ENCODE measurements at places on chromosomes 12 and 14. TPM values are rescaled to one million over a fixed set of nuclear protein-coding genes. Genes with fewer than 3 reads are reported as not detected.

GRCh38 chr14:47710581-47710980, 35.2 kb upstream of the MDGA2 start:
- DNase-seq = no peak

DNA sequence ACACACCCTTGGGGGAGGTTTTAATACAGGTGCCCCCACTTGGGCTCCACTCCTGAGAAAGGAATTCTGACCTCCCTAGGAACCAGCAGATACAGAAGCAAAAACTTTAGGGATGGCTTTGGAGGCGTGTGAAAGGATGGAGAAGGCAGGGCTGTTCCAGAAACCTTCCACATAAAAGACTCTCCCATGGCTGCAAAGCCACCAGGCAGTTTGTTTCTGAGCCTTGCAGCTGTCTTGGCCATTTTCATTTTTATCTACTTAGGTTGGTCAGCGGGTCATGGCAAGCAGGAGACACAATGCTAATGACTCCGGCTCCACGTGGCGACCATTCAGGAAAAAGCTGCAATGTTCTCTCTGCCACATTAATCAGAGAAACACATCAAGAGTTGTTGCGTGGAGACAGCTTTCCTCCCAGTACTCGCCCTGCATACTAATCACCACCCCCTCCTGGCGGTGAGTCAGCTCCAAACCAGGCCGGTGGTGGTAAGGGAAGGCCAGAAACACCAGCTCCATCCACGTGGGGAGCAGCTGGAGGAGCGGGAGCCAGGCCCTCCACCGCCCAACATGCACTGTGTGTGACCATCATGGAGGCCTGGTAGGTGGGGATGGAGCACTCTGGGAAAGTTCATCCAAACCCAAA, 30.9 kb upstream of the IRF2BPL start:
- DNase-seq = peak; percentile 91

DNA sequence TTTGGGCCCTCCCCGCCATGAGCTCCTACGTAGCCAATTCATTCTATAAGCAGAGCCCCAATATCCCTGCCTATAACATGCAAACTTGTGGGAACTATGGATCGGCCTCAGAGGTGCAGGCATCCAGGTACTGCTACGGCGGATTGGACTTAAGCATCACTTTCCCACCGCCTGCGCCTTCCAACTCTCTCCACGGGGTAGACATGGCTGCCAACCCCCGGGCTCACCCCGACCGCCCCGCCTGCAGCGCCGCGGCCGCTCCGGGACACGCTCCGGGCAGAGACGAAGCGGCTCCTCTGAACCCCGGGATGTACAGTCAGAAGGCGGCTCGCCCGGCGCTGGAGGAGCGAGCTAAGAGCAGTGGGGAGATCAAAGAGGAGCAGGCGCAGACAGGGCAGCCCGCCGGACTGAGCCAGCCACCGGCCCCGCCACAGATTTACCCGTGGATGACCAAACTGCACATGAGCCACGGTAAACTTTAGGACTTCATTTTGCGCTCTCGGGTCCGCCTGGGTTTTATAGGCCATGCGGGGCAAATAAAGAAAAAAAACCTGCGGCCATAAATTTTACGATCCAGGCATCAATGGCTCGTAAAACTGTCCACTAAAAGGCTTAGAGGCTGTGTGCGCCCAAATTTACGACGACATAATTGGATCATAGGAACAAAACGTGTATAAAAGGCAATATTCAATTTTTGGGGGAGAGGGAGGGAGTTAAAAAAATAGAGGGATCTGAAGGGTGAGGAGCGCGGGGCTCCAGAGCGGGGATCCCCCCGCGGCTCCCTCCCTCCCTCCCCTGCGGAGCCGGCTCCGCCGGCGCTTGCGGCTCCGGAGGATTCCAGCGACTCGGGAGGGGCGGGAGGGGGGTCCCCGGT, 493 bp downstream of the HOXC5 start:
- DNase-seq = no peak

DNA sequence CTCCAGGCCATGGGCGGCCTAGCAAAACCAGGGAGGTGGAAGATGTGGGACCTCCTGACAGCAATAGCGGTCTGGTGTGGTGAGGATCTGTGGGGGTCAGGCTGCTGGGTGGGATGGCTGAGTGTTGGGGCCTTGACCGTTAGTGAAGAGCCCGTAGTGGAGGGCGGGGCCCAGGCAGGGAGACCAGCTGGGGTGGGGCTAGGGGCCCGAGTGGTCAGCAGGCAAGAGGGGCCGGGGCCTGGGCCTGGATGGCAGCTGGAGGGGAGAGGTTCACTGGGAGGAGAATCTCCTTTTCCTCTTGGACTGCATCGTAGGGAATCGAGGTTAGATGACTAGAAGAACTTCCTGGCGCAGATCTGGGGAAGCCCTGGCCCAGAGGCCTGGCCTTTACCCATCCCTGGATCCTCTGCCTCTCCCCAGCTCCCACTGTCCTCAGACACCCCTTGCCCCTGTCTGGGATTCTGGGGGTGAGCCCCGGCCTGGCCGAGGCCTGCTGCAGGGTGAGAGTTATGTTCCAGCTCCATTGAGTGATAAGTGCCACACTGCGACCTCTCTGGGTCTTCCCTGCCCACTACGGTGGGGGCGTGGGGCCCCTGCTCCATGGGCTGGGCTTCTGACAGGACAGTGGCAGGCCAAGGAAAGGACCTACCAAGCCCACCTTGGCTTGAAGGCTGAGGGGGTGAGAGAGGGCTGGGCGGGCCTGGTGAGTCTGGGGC, 47.1 kb downstream of the KRT80 start:
- no peak for DNase-seq

DNA sequence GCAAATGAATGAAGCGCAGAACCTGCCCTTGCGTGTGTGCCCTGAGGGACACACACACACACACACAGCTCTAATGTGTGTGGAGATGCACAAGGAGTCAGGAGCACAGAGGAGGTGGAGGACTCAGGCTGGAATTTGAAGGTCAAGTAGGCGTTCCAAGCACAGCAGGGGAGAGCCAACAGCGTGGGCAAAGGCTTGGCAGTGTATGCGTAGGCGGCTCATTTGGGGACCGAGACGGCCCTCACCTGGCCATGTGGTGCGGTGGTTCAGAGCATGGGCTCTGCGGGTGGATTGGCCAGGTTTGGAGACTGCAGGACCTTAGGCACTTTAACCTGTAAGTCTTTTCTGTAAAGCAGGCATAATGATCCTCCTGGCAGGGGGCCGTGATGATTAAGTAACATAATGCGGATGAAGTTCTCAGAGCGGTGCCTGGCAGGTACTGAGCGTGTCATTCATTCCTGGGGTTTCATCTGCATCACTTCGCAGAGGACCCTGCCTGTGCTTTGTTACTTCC, 69.5 kb upstream of the SLC24A4 start:
- DNase-seq = no peak

DNA sequence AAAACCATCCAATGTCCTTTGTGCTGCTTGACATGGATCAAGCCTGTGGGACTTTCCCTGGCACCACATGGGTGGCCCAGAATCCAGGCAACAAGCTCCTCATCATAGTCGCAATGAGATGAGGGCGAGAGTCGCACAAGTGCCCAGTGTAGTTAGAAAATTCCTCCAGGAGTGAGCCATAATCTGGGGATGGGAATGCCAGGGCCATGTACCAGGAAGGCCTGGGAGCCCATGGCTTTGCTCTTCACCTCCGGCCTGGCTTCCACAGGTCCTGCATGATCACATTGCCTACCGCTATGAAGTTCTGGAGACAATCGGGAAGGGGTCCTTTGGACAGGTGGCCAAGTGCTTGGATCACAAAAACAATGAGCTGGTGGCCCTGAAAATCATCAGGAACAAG, 33.9 kb downstream of the DYRK4 start:
- DNase-seq = no peak

- peak; percentile 95 for DNase-seq
Observed at GRCh38 chr12:7092229-7092985, at the start of gene C1R. Gene C1R, minus strand, starts transcription at chr12:7092445. Its CDS starts 57 bp downstream, at chr12:7092388.

- peak; percentile 94 for DNase-seq
Observed at GRCh38 chr14:102795060-102795925, 18.0 kb downstream of the TRAF3 start.

- DNase-seq = no peak
Observed at GRCh38 chr14:83347874-83348273, 1814.2 kb upstream of the SEL1L start.

- DNase-seq = no peak
Observed at GRCh38 chr14:77868552-77869285, 68.8 kb downstream of the ADCK1 start.

- peak; percentile 73 for DNase-seq
Observed at GRCh38 chr14:94581127-94581999, at the start of gene SERPINA5. Gene SERPINA5, plus strand, starts transcription at chr14:94581426. Its CDS starts 5,937 bp downstream, at chr14:94587363.

GRCh38 chr12:121779422-121779895, 14.0 kb downstream of the RHOF start:
- DNase-seq = no peak

DNA sequence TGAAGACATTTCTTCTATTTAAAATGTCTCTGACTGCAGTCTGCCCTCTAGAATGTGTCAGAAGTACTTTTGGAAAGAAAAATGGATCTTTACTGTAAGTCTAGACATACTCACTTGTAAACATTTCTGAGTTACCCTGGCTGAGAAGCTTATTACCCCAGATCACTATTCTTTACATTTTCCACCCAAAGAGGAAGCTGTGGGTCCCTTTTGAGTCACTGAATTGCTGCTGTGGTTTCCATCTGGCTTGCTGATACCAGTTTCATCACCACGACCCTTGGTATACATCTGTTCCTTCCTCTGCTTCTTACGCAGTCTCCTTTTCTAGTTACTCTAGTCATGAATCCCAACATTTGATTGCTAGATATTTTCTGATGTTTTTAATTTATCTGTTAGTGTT, 20.2 kb upstream of the CLEC4D start:
- no peak for DNase-seq

DNA sequence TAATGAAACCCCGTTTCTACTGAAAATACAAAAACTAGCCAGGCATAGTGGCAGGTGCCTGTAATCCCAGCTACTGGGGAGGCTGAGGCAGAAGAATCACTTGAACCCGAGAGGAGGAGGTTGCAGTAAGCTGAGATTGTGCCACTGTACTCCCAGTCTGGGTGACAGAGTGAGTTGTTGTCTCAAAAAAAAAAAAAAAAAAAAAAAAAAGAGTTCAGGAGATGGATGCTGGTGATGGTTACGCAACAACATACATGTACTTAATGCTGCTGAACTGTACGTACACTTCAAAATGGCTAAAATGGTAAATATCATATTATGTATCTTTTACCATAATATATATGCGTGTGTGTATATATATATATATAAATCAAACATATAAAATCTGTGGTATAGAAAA, 29.0 kb downstream of the ACTN1 start:
- DNase-seq = peak; percentile 59

- peak; percentile 94 for DNase-seq
Observed at GRCh38 chr14:50920482-50921230, 23.6 kb downstream of the PYGL start.

DNA sequence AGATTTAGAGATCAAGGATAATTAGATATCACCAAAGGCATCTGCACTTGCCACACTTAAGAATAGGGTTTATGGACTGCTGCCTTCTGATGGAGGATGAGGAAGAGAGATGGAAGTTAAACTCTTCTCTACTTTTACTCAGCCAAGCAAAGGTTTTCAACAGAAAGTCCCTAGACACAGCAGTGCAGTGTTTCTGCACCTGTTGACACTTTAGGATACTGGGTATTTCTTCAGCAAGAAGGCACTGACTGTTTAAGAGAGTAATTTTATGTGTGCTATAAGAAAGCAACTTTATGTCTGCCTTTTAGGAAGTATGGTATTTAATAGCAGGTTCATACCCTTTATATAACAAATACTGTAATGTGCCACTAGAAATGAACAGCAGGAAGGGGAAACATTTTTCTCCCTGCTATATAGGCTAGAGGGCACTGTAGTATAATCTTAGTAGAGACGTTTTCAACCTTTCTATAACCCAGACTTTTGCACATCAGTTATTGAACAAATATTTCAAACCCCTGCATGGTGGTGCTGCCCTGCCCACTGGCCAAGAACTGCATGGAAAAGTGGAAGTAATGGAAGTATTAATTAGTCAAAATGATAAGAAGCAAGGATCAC, 225.0 kb upstream of the GRIP1 start:
- DNase-seq = no peak

- peak; percentile 65 for DNase-seq
Observed at GRCh38 chr12:24778486-24779304, 170.2 kb downstream of the BCAT1 start.

DNA sequence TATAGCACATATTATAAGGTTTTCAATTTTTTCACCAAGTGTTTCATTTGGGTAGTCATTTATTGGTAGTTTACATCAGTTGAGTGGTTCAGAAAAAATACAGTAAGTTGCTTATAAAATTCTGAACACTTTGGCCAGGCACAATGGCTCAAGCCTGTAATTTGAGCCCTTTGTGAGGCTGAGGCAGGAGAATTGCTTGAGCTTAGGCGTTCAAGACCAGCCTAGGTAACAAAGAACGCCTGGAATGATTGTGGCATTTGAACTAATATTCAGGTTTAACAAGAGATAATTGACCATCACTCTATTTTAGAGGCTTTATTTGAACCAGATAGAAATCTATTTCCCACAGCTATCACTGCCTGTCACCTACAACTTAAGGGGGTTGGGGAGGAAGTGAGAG, 22.7 kb downstream of the HIF1A start:
- DNase-seq = no peak

GRCh38 chr12:110286623-110287022, 5.6 kb downstream of the ATP2A2 start:
- no peak for DNase-seq

GRCh38 chr12:48028541-48029431, 24.5 kb upstream of the COL2A1 start:
- DNase-seq = no peak

GRCh38 chr14:73276836-73277235, 39.5 kb downstream of the PAPLN start:
- DNase-seq = no peak

- no peak for DNase-seq
Observed at GRCh38 chr12:75360920-75361319, 26.4 kb downstream of the GLIPR1L1 start.

DNA sequence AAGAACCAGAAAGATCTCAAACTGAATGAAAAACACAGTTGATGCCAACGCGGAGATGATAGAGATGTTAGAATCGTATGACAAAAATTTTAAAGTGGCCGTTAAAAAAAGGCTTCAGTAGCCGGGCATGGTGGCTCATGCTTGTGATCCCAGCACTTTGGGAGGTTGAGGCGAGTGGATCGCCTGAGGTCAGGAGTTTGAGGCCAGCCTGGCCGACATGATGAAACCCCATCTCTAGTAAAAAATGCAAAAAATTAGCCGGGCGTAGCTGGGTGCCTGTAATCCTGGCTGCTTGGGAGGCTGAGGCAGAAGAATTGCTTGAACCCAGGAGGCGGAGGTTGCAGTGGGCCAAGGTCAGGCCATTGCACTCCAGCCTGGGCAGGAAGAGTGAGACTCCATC, 5.4 kb upstream of the ACVRL1 start:
- no peak for DNase-seq

- DNase-seq = peak; percentile 34
Observed at GRCh38 chr14:102891556-102891955, 30.9 kb upstream of the AMN start.

GRCh38 chr14:99996951-99997571, 68.2 kb upstream of the EVL start:
- no peak for DNase-seq

The ANP32D gene
- total RNA-seq = not detected

The TROAP gene
- 8.0 TPM for total RNA-seq

The SMCO2 gene
- not detected for total RNA-seq

The CCDC175 gene
- not detected for total RNA-seq

The NRDE2 gene
- 13.1 TPM for total RNA-seq

Data from cardiac muscle cell (in vitro differentiated cells and primary cell).